NCI-H1694 treated with DMSO at 0.1 percent for 48 hours (cell line): ENCODE measurements at places on chromosomes 3 and 15.

DNA sequence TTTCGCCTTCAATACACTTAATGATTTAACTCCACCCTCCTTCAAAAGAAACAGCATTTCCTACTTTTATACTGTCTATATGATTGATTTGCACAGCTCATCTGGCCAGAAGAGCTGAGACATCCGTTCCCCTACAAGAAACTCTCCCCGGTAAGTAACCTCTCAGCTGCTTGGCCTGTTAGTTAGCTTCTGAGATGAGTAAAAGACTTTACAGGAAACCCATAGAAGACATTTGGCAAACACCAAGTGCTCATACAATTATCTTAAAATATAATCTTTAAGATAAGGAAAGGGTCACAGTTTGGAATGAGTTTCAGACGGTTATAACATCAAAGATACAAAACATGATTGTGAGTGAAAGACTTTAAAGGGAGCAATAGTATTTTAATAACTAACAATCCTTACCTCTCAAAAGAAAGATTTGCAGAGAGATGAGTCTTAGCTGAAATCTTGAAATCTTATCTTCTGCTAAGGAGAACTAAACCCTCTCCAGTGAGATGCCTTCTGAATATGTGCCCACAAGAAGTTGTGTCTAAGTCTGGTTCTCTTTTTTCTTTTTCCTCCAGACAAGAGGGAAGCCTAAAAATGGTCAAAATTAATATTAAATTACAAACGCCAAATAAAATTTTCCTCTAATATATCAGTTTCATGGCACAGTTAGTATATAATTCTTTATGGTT is at the start of gene CCR5:
TSS of gene CCR5 (plus strand) at position 108 of the 680 bp plus-strand sequence. CDS start 1,957 bp downstream, outside the sequence.
- DNase-seq: no peak

- no peak for DNase-seq
Observed at GRCh38 chr15:25707656-25708365, 155.3 kb downstream of the ATP10A start.

- no peak for DNase-seq
Observed at GRCh38 chr3:99794485-99794884, 23.2 kb upstream of the CMSS1 start.

- no peak for DNase-seq
Observed at GRCh38 chr3:37856381-37856780, 5.3 kb upstream of the CTDSPL start.

- no peak for DNase-seq
Observed at GRCh38 chr3:48528048-48528447, 24.1 kb upstream of the SHISA5 start.

DNA sequence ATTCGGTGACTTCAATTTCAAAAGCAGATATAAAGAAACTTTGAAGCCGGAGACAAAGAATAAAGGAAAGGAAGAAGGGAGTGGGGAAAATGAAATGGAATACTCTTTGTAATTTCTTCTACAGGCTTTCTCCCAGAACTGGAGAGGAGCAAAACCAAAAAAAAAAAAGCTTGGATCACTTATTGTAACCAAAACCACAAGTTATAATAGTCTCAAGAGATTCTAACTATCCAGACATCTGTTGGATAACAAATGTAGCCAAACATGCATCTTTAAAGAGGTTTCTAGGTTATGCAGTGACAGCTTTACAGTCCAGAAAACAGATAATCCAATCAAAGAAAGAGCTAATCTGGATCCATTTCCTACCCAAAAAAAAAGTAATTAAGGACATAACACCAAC is 36.2 kb downstream of the VGLL3 start:
- DNase-seq: no peak
